ENCODE measurements at places on chromosomes 7 and 10. TPM values are rescaled to one million over a fixed set of nuclear protein-coding genes. Genes with fewer than 3 reads are reported as not detected.

GRCh38 chr7:155215576-155216325 is 81.9 kb upstream of the INSIG1 start:
- H3K4me1 ChIP-seq: peaks cover 6% of the 10 kb centered on the region
- H3K27me3 ChIP-seq: peaks cover 39% of the 10 kb centered on the region
- no peak for DNase-seq
- no peak overlapping the region for H3K4me3 ChIP-seq
- no peaks in the 10 kb centered on the region for H3K36me3 ChIP-seq

DNA sequence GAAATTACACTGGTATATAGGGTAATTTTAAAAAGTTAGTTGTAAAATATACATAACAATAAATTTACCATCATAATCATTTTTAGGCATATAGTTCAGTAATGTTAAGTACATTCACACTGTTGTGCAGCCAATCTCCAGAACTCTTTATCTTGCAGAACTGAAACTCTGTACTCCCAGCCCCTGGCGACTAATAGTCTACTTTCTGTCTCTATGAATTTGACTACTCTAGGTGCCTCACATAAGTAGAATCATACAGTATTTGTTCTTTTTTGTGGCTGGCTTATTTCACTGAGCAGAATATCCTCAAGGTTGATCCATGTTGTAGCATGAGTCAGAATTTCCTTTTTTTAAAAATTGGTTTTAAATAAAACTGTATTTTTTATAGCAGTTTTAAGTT is 41.4 kb downstream of the NRF1 start:
- peaks cover 5% of the 10 kb centered on the region for H3K4me1 ChIP-seq
- H3K36me3 ChIP-seq: peaks cover 8% of the 10 kb centered on the region
- no peak overlapping the region for H3K4me3 ChIP-seq

ODAD2 gene
- total RNA-seq: 0.14 TPM

DNA sequence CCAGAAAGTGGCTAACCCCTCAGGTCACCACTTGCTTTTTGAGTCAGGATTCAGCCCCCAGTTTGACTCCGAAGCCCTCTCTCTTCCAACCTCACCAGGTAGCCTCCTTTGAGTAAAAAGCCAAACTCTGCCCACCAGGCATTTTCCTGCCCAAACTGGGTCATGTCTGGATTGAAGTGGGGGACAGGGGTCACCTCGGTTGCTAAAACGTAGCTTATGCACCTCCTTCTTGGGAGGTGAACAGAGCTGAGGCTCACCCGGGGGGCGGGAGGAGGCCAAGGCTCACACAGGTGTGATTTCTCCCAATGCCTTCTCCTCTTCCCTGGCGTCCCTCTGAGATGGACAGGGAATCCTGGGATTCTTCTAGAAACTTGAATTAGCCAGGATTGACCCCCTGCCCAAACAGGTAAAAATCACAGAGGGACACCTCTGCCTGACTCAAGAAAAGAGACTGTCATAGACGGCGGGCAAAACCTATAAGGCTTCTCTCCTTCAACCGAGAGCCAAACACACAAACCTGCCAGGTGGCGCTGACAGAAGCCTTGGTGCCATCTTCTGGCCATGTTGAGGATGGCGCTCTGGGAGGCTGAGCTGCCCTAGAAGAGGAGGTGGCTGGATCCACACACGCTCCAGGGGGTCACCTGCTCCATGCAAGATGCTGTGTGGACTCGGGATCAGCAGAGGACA is 51.6 kb downstream of the PRLHR start:
- H3K27me3 ChIP-seq: peaks cover 28% of the 10 kb centered on the region
- H3K4me1 ChIP-seq: no peaks in the 10 kb centered on the region
- H3K27ac ChIP-seq: no peak overlapping the region
- peak; percentile 41 for DNase-seq

CCL24 gene
- total RNA-seq: 2.2 TPM

SPDYE8 gene
- total RNA-seq: not detected

- H3K27me3 ChIP-seq: no peaks in the 10 kb centered on the region
- H3K36me3 ChIP-seq: no peaks in the 10 kb centered on the region
- no peak overlapping the region for H3K27ac ChIP-seq
- no peak for DNase-seq
- H3K4me3 ChIP-seq: no peak overlapping the region
These were observed 8.0 kb downstream of the DNAJC1 start for GRCh38 chr10:21995557-21995956.

DNA sequence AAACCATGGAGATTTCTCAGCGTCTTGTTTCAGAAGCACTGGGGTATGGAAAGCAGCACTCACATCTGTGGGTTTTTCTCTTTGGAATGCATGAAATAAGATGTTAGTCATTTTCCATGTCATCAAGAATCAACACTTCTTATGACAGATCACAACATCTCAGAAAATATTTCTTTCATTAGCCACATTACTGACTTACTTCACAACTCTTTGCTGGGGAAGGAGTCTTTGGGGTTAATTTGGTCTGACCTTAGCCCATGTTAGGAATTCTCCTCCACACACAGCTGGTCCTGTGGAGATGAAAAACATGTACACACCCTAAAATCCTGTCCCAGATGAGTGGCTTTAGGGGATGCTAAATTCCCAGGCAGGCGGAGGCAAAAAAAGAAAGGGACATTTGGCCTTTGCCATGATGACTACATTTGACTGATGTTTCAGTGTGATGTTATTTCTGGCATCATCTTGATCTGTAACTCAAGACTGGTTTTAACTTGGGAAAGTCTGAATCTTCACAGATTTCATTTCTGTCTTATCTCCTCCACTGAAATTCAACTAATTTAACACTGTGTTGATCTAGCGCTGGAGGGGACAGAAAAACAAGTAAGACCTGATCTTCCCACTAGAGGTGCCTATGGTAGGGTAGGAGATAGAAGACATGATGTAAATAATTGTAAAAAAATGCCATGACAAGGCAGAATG is 363.2 kb downstream of the PRPF18 start:
- H3K27ac ChIP-seq: no peak overlapping the region
- peaks cover 11% of the 10 kb centered on the region for H3K4me1 ChIP-seq
- H3K4me3 ChIP-seq: no peak overlapping the region
- H3K27me3 ChIP-seq: no peaks in the 10 kb centered on the region

- no peaks in the 10 kb centered on the region for H3K36me3 ChIP-seq
- no peak overlapping the region for H3K4me3 ChIP-seq
- no peak overlapping the region for H3K27ac ChIP-seq
- H3K27me3 ChIP-seq: no peaks in the 10 kb centered on the region
These were observed 357.1 kb upstream of the AOAH start for GRCh38 chr7:37081436-37081835.

DNA sequence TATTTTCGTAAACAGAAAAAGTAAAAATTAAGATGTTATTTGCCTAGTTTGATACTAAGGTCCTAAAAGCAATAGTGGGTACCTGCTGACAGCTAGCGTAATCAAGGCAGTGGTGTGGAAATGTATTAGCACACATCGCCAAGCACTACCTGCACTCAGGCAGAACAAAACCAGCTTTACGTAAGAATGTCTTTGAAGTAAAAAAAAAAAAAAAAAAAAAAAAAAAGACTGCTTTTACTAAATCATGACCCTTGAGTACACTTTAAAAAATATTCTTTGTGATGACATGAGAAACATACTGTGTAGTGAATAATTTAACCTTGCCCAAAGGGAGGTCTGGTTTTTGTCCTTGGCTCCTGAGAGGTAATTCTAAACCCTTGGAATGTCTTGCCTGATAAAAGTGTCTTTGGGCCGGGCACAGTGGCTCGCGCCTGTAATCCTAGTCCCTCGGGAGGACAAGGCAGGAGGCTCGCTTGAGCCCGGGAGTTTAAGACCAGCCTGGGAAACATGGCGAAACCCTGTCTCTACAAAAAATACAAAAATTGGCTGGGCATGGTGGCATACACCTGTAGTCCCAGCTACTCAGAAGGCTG is 12.7 kb downstream of the XRCC2 start:
- H3K4me1 ChIP-seq: no peaks in the 10 kb centered on the region
- DNase-seq: no peak
- H3K27me3 ChIP-seq: no peaks in the 10 kb centered on the region
- no peak overlapping the region for H3K27ac ChIP-seq
- H3K4me3 ChIP-seq: no peak overlapping the region

GOLGA7B gene
- total RNA-seq: 0.14 TPM

GRCh38 chr7:92557808-92558362 is 29.3 kb downstream of the RBM48 start:
- H3K27me3 ChIP-seq: no peaks in the 10 kb centered on the region
- no peak overlapping the region for H3K27ac ChIP-seq
- no peak for DNase-seq
- H3K36me3 ChIP-seq: peaks cover 7% of the 10 kb centered on the region
- no peaks in the 10 kb centered on the region for H3K4me1 ChIP-seq
- H3K4me3 ChIP-seq: no peak overlapping the region

- H3K4me3 ChIP-seq: no peak overlapping the region
- H3K4me1 ChIP-seq: no peaks in the 10 kb centered on the region
- peaks cover 3% of the 10 kb centered on the region for H3K27me3 ChIP-seq
These were observed 38.2 kb downstream of the CTNNA3 start for GRCh38 chr10:67657775-67658174.

DNA sequence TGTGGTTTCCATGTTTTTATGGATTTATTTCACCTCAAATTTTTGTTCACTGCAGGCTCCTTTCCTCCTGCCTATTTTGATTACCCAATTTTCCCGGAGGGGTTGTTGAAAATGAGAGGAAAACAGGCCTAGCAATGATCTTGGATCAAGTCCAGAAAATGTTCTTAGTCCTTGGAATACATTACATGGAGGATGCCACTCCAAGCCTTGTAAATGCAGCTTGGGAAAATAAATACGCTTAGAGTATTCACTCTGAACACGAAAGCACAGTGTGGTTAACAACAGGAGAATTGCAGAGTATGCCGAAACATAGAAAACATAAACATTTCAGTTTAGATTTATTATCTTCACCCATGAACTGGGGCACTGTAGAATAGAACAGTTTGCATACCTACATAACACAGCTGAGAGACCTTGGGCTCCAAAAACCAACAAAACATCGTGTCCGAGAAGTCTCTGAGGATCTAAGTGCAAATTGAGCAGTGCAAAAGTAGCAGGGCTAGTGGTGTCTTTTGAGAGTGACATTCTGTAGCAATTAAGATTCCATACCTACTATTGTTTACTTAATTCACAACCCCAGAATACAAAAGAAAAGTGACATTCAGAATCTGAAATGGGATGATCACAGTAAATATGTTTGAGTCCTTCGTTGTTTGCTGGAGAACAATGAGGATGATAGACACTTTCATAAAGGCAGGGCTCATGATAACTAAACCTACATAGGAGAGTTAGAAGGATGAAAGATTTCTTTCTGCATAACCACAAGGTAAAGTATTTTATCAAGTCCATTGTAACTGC is 7.6 kb upstream of the CD36 start:
- no peaks in the 10 kb centered on the region for H3K27me3 ChIP-seq
- no peaks in the 10 kb centered on the region for H3K4me1 ChIP-seq
- no peak overlapping the region for H3K4me3 ChIP-seq
- peak overlapping the region; percentile 38 for H3K27ac ChIP-seq
- DNase-seq: no peak

GRCh38 chr10:53719658-53720057 is 947.1 kb upstream of the MBL2 start:
- no peaks in the 10 kb centered on the region for H3K27me3 ChIP-seq
- no peak for DNase-seq
- no peak overlapping the region for H3K4me3 ChIP-seq
- H3K27ac ChIP-seq: no peak overlapping the region
- no peaks in the 10 kb centered on the region for H3K4me1 ChIP-seq
- H3K36me3 ChIP-seq: no peaks in the 10 kb centered on the region

DNA sequence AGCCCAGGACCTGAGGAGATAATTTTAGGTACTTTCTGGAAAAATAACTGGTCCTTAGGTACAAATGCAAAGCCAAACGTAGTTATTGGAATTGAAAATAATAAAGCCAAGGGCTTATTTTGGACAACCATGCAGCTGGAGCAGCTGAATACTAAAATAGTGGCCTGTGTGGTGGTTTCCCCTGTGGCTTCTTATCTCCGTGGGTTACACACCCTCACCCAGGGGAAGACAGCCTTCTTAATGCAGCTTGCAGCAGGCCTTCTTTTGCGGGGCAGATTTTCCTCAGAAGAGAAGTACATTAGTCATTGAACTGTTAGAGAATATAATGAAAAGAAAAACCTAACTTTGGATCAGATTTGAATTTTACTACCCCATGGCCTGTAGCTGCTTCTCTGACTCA is 133.5 kb downstream of the ST7 start:
- no peak overlapping the region for H3K4me3 ChIP-seq
- H3K36me3 ChIP-seq: no peaks in the 10 kb centered on the region
- H3K27me3 ChIP-seq: no peaks in the 10 kb centered on the region

GRCh38 chr7:128435327-128435686 is 20.4 kb upstream of the HILPDA start:
- no peaks in the 10 kb centered on the region for H3K36me3 ChIP-seq
- H3K27ac ChIP-seq: no peak overlapping the region
- H3K27me3 ChIP-seq: no peaks in the 10 kb centered on the region

GRCh38 chr7:98357751-98358161 is 43.1 kb downstream of the BAIAP2L1 start:
- H3K27ac ChIP-seq: no peak overlapping the region
- H3K27me3 ChIP-seq: no peaks in the 10 kb centered on the region
- H3K4me3 ChIP-seq: no peak overlapping the region
- peak; percentile 40 for DNase-seq
- no peaks in the 10 kb centered on the region for H3K36me3 ChIP-seq

DNA sequence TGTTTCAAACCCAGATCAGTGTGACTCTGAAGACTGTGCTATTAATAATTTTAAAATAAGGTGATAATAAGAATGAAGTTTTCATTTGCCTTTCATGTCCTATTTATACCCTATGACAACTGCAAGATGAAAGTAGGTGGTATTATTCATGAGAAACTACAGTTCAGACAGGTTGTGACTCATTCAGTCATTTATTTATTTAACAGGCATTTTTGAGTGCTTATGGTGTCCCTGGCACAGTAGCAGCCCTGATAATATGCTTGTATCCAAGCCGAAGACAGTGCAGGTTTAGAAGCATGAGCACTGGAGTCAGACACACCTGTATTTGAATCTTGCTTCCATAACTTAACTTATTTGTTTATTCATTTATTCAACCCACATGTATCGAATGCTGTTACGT is 87.1 kb downstream of the FZD1 start:
- H3K27me3 ChIP-seq: no peaks in the 10 kb centered on the region
- no peak for DNase-seq
- no peaks in the 10 kb centered on the region for H3K36me3 ChIP-seq
- H3K4me1 ChIP-seq: no peaks in the 10 kb centered on the region
- H3K4me3 ChIP-seq: no peak overlapping the region

DNA sequence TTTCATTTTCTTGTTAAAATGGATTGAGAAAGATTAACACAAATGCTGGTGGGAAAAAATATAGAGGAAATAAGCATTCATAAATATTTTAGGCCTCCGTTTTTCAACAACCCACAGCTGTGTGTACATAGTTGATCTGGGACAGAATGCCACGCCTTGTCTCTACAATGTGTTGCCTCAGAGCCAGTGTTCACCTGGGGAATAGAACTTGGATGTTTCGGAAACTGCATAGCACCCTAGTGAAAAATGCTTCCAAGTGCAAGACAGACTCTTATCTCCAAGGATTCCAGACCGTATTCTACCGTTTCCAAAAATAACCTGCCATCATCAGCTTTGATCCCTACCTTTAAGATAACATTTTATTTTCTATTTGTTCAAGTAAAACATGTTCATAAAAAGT is 260.9 kb downstream of the SDK1 start:
- no peaks in the 10 kb centered on the region for H3K36me3 ChIP-seq
- peak; percentile 35 for DNase-seq
- no peaks in the 10 kb centered on the region for H3K27me3 ChIP-seq
- no peak overlapping the region for H3K4me3 ChIP-seq
- no peaks in the 10 kb centered on the region for H3K4me1 ChIP-seq
- H3K27ac ChIP-seq: peak overlapping the region; percentile 61

GRCh38 chr10:60522617-60523016 is 132.9 kb upstream of the ANK3 start:
- H3K27ac ChIP-seq: no peak overlapping the region
- no peak overlapping the region for H3K4me3 ChIP-seq
- no peaks in the 10 kb centered on the region for H3K4me1 ChIP-seq
- H3K36me3 ChIP-seq: no peaks in the 10 kb centered on the region

- no peaks in the 10 kb centered on the region for H3K4me1 ChIP-seq
- H3K36me3 ChIP-seq: no peaks in the 10 kb centered on the region
- DNase-seq: no peak
- H3K27me3 ChIP-seq: no peaks in the 10 kb centered on the region
These were observed 59.3 kb upstream of the TRIM8 start for GRCh38 chr10:102585026-102585425.
